T47D (cell line): ENCODE measurements at places on chromosomes 7 and 10.

DNA sequence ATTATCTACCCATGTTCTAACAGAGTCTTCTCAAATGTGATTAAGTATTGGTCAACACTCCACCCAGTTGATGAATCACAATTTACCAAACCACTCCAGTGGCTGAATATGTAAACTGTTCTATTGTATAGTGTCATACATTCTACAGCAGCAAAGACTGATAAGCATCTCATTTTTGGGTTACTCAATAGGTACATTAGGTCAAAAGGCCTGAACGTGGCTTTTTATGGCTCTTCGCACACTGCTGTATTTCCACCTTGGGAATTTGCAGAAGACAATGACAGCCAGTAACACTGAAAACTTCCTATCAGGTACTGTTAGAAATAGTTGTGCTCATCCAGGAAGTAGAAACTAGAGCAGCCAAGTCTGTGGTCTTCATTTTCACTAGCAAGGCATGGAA lies 166.9 kb downstream of the GLI3 start:
- DNase-seq: no peak

- no peak for DNase-seq
Observed at GRCh38 chr7:86749741-86750665, 106.3 kb downstream of the GRM3 start.

GRCh38 chr10:132551808-132552130 lies 14.2 kb downstream of the INPP5A start:
- no peak for DNase-seq

GRCh38 chr10:48576501-48576900 lies 28.4 kb downstream of the ARHGAP22 start:
- DNase-seq: no peak

DNA sequence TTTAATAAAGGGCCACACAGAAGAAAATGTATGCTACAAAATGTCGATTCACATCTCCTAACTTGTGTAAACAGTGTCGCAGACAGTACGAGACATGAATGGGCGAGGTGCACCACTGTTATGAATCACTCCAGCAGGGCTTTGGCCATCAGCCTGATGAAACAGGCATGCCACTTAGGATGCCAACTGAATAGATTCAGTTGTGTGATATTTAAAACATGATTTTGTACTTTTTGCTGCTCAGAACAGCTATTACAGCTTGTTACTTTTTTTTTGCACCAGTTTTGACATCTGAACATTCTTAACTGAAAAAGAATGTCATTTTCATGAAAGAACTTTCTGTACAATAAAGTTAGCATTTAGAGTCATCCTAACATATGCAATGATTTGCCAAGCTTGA lies 138.1 kb downstream of the VTI1A start:
- DNase-seq: no peak

GRCh38 chr10:97144297-97144696 lies 41.5 kb downstream of the SLIT1 start:
- DNase-seq: no peak

GRCh38 chr7:277228-277627 lies 12.7 kb upstream of the FOXL3 start:
- no peak for DNase-seq

- no peak for DNase-seq
Observed at GRCh38 chr10:70352401-70353097, 29.9 kb downstream of the LRRC20 start.

- no peak for DNase-seq
Observed at GRCh38 chr7:48046458-48046857, 11.1 kb downstream of the C7orf57 start.

- no peak for DNase-seq
Observed at GRCh38 chr7:6246251-6246917, 26.0 kb downstream of the CYTH3 start.

GRCh38 chr7:121419201-121420148 lies 23.4 kb upstream of the FAM3C start:
- DNase-seq: no peak

GRCh38 chr10:102713539-102713813 lies 721 bp downstream of the ARL3 start:
- DNase-seq: no peak

GRCh38 chr10:84348447-84348846 lies 20.1 kb downstream of the CCSER2 start:
- DNase-seq: no peak

DNA sequence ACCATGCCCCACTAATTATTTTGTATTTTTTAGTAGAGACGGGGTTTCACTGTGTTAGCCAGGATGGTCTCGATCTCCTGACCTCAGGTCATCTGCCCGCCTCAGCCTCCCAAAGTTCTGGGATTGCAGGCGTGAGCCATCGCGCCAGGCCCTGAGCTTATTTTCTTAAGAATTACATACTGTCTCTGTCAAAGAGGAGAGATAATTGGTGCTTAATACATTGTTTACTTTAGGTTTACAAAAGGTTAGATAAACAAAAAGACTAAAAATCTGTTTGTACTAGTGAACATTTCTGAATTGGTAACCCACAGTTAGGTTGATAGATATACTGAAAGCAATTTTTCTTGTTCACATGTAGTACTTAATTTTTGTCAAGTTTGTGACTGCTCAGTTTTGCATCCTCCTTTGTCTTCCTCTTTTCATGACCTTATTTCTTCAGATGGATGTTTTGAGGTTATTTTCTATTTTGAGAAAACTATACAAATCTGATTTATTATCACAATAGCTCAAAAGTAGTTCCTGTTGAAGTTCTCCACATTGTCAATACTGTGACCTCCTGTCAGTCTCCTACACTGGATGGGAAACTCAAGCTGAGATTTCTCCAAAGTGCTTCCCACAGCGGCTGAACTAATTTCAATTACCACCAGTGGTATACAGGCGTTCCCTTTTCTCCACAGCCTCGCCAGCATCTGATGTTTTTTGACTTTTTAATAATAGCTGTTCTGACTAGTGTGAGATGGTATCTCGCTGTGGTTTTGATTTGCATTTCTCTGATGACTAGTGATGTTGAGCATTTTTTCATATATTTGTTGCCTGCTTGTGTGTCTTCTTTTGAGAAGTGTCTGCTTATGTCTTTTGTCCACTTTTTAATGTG lies 22.5 kb downstream of the HHEX start:
- DNase-seq: no peak

DNA sequence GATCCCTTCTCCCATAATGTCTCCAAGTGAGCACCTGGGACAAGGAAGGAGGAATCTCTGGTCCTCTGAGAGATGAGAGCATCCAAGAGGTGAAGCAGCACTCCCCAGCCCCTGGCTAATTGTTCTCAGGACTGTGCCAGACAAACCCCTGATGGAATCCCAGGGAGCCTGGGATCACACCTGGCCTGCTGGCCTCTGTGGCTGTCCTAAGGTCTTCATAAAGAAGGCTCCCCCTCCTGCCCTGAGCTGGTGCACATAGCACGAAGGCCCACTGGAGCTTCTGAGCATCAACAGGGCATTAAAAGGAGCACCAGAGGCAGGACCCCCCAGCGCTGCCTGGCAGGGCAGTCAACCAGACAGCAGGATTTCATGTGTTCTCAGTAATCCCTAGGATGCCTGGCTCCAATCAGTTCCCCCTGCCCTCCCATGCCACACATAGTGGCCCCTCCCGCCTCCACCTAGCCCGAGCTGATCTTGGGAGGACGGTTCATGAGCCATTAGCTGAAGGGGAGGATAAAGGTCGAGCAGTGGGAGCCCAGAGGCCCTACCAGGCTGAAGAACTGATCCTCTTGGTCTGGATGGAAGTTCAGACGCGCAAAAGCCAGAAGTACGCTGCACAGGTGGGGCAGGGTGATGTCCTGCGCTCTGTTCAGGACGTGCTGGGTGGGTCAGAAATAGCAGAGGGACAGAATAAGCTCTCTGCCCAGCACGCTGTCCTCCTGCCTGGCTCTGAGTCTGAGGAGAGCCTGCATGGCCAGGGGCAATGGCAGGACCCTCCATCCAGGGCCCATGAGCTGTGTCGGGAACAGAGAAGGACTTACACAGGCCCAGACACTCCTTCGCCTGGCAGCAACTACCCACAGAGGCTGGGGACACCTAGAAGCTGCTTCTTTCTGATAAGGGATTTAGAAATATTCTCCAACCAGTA lies 8.4 kb downstream of the TBRG4 start:
- no peak for DNase-seq

GRCh38 chr10:18378766-18379165 lies 238.5 kb downstream of the CACNB2 start:
- DNase-seq: no peak

- DNase-seq: no peak
Observed at GRCh38 chr7:159136442-159136841, 8.2 kb downstream of the VIPR2 start.

DNA sequence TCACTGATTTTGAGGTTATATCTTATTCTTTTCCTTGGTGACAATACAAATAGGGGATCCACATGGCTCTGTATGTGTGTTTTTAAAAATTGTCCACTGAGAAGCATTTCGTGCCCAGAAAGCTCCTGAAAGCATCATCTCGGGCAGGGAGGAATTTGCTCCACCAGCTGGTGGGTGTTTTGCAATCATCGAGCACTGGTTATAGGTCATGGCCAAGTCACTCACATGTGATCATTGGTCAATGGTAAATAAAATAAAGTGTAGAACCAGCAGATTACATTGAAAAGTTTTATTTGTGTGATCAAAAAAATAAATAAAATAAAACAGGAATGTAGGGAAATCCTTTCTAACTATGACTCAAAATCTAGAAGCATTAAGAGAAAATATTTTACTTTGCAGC lies 23.0 kb upstream of the SNX13 start:
- DNase-seq: no peak

GRCh38 chr7:151247611-151248345 lies 716 bp downstream of the SMARCD3 start:
- DNase-seq: no peak

GRCh38 chr7:30968294-30968693 lies 4.5 kb downstream of the GHRHR start:
- DNase-seq: no peak

DNA sequence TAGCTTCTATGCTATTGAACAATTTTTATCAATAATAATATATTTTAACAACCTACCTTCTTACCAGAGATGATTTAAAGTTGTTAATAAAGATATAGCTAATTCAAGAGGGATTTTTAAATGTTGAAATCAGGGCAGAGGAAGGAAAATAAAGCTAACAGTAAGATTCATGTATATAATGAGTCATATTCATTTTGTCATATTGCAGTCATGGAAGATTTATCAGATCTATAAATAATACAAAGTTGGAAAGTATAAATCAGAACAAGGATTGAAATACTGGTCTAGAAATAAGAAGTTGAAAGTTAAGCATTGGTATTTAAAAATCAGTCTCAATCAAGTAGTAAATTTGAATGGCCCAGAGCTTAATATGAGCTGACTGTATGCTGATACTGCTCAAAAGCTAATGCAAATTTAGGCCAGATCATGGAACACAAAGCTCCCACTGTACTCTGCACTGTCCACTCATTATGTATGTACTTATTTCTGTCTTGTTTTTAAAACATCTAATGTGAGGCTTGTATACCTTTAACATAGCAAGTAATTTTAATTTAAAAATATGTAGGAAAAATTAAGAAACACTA lies 196.9 kb downstream of the ZEB1 start:
- DNase-seq: no peak

DNA sequence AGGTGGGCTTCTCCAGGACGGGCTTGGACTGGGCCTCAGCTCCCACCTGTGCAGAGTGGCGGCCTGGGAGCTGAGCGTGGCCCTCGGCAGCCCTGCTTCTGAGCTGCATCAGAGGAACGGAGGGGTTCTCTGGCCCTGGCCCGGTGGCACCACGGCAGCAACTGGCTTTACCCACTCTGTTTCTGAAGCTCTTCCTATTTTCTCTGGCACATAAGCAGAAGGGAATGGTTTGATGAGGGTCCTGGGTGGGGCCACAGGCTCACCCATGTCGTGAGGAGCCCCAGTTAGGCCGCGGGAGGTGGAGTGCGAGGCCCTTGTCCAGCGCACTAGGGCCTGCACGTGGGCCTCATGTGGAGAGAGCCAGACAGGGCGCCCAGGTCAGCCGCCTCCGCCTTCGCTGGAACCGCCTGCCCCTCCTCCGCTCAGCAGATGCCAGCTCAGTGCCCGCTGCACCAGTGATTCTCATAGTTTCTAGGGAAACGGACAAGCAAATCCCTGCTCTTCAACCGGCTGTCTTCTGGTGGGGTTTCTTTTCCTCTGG lies 284.0 kb downstream of the CELF2 start:
- DNase-seq: no peak
